ENCODE measurements at places on chromosomes 6 and 20.

- no peak for DNase-seq
Measured at GRCh38 chr6:114007516-114007915, 36.6 kb upstream of the HDAC2 start.

DNA sequence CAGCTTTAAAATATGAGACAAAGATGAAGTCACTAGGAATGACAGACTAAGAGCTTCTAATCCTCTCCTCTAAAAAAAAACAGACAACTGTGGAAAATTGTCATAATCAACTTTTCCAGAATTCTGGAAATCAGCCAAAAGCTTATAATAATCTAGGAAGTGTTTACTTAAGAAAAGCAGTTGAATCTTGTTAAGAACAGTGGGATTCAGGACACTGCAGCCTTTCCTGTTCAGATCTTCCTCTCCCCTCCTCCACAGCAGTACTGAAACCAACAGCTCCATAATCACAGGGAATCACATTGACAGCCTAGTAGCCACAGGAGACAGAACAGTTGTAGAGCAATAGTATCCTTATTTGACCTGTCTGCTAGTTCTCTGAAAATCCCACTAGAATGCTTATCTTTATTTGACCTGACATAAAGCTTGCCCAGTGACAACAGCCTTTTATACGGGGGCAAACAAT is 41.6 kb downstream of the IBTK start:
- no peak for DNase-seq

GRCh38 chr6:41716516-41717391 is 18.7 kb downstream of the TFEB start:
- DNase-seq = no peak

DNA sequence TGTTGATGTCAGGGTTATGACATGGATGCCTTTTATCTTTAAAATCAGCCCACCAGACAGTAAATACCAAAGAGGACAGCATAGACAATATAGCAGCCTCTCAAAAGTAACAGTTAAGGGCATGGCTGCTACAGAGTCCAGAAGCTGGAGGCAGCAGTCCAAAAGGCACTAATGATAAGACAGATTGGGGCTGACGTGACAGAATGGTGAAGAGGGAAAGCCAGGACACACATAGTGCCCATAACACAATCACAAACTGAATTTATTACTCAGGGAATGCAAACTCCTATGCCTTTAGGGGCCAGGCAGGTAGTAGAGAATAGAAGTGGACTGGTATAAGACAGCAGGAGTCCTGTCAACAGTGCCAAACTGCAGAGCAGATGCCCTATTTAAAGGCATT is 40.7 kb downstream of the TP53INP2 start:
- no peak for DNase-seq

DNA sequence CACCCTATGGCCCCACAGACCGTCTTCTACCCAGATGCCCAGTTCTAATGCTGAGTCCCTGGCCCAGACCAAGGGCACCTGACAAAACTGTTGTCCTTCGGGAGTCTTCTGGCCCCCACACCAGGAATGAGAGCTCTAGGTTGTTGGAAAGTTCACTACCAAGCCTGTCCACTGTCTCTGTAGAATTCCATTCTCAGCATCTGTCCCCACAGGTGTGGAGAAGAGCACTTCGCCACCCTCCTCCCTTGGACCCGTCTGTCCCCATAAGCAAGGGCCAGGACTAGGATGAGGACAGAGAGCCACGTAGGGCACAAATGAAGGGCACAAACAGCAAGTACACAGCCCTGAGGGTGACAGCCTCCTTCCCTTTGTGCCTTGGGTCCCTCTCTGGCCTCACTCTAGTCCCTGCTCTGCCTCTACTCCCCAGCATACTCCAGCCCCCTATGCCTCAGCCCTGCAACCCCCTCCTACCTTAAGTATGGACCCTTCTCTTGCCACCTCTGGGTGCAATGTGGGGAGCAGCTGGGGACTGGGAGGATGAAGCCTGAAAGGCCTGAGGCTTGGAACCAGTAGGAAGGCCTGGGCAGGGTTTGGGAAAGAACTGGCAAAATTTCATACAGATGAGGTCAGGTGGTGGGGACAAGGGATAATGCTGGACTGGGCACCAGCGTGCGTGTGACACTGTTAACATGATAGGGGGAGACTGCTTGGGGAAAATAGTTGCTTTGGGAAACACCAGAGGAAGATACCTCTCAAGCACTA is 4.3 kb downstream of the LZTS3 start:
- no peak for DNase-seq
